Non-pigmented ciliary epithelial cell (primary cell): ENCODE measurements at places on chromosomes 13 and 19.

GRCh38 chr19:17380426-17381138, 3.4 kb upstream of the PLVAP start:
- DNase-seq = no peak

DNA sequence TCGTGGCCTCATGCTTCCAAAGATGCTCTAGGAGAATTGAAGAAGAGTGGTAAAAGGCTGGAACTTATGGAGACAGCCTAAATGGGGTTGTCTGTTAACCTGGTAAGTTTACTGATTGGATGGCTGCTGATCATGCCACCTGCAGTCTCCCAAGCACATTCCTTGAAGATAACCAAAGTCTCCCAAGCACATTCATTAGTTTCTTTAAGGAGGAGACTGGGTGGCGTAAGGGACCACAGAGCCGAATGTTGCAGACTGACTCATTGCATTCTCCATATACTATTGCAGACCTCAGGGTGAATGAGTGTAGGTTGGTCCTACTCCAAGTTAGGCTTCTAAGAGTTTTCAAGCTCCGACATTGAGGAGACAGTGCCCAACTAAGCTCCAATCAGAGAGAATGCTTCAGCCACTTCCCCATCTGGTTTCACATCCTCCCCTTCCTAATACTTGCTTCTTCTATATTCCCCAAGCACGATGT, at the start of gene IGFL3:
IGFL3 (minus strand) TSS at position 51 of the 478 bp plus-strand sequence; CDS start at position 12, 39 bp downstream.
- no peak for DNase-seq

DNA sequence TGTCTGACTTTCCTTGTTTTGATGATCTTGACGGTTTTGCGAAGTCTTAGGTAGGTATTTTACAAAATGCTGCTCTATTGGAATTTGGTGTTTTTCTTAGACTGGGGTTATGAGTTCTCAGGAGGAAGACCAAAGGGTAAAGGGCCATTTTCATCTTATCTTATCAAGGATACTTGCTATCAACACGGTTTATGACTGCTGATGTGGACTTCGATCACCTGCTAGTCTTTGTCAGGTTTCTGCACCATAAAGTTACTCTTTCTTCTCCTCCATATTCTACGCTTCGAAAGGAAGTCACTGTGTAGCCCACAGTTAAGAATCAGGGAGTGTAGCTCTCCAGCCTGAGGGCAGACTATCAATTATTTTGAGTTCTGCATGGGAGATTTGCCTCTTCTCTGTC, 7.4 kb upstream of the CEBPG start:
- no peak for DNase-seq

GRCh38 chr13:68078874-68079273, 848.7 kb upstream of the PCDH9 start:
- DNase-seq = no peak

DNA sequence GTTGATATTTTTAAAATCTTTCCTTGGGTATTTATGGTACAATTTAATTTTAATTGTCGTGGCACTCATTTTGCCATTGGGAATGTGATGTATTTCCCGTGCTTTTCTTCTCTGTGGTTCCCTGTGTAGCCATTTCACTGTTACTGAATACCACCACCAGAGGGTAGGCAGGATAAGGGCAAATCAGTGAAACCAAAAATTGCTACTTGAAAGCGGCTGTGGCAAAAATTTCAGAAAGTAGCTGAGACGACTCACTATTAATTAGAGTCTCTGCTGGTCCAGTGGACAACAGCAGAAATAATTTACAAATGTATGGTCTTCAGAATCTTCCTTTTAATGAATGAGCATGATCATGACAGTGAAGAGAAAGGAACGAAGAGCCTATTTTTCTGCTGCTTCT, 34.4 kb upstream of the MIR17HG start:
- DNase-seq = no peak

- no peak for DNase-seq
These were observed 50.0 kb upstream of the ALOX5AP start for GRCh38 chr13:30685320-30685859.

DNA sequence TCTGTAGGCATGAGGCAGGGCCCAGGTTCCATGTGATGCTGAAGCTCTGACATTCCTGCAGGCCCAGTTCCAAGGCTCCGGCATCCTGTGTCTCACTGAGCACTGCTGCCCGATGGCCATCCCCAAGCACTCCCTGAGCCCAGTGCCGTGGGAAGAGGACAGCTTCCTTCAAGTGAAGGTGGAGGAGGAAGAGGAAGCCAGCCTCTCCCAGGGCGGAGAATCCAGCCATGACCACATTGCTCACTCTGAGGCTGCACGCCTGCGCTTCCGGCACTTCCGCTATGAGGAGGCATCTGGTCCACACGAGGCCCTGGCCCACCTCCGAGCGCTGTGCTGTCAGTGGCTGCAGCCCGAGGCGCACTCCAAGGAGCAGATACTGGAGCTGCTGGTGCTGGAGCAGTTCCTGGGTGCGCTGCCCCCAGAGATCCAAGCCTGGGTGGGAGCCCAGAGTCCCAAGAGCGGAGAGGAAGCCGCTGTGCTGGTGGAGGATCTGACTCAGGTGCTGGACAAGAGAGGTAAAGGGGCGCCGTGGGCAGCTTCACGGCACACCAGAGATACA, 8.0 kb downstream of the ZSCAN22 start:
- DNase-seq = no peak

DNA sequence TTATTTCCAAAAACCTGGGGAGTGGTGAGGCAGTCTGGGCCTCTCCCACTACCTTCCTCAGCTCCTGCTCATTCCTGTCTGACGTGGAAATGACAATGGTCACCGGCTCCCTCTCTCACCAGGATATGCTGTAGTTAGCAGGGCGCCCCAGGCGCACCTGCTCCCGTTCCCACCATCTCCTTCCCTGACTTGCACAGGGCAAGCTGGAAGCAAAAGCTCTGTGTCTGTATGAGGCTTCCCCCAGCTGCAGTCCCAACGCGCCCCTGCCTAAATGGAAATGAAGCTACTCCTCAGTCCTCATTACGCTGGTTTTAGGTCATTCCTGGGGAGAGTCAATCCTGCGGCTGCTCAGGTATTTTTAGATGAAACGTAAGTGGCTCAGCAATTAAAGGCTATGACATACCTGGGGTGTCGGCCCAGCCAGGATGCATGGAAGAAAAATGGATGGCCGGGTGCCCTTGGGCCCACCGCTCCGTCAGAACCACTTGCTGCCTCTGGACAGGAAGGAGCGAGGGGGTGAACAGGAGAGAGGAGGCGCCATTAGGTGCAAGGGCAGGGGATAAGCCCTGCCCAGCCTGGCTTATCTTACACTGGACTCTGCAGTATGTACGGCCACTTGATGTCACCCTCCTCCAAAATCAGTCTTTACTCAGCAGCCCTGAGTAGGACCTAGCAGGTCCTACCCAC, 32.4 kb downstream of the DHRS12 start:
- DNase-seq = no peak

GRCh38 chr19:50657222-50657669, 8.0 kb downstream of the C19orf81 start:
- DNase-seq = no peak

DNA sequence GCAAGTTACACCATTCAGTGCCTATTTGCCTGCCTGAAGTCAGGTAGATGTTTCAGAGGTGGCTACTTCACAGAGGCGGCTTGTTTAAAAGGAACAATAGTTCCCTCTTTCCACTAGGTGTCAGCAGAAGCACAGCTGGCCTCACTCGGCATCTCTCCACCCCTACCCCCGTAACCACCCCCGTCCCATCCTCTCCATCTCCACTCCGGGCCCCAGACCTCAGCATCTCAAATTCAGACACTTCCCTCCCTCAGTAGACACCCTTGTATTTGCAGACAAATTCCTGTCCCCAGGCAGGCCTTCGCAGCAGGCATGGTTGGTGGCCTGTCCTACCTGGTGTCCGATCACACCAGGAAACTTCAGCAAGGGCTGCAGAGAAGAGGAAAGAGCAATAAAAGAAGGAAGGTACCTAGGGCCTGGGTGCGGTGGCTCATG, 9.1 kb upstream of the DPP9 start:
- no peak for DNase-seq

DNA sequence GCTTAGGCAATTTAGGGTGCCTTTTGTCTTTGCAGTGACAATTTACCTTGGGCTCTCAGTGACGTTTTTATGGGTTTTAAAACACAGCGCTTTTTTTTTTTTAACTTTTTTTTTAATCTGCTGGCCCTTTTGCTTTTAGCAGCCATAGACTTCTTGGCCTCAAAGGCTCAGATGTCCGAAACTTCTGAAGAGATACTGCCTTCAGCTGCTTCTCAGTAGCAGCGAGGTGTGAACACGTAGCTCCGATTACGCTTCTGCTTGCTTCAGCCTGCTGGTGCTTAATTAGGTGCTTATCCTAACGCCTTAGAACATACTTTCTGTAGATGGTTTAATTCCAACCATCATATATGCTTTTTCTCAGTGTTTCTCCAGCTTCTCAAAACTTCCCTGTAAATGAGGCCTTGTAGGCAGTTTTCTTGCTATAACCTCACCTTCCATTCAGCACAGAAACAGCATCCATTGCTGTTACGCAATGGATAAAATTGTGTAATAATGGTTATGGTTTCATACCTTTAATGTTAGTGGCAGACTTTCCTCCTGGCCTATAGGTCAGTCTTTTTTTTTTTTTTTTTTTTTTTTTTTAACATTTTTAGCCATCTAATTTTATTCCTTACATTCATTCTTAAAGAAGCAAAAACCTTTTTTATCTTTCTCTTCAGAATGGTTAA, 723.9 kb downstream of the GPC5 start:
- DNase-seq = no peak

- no peak for DNase-seq
These were observed 63.4 kb downstream of the TEX29 start for GRCh38 chr13:111383591-111384440.

DNA sequence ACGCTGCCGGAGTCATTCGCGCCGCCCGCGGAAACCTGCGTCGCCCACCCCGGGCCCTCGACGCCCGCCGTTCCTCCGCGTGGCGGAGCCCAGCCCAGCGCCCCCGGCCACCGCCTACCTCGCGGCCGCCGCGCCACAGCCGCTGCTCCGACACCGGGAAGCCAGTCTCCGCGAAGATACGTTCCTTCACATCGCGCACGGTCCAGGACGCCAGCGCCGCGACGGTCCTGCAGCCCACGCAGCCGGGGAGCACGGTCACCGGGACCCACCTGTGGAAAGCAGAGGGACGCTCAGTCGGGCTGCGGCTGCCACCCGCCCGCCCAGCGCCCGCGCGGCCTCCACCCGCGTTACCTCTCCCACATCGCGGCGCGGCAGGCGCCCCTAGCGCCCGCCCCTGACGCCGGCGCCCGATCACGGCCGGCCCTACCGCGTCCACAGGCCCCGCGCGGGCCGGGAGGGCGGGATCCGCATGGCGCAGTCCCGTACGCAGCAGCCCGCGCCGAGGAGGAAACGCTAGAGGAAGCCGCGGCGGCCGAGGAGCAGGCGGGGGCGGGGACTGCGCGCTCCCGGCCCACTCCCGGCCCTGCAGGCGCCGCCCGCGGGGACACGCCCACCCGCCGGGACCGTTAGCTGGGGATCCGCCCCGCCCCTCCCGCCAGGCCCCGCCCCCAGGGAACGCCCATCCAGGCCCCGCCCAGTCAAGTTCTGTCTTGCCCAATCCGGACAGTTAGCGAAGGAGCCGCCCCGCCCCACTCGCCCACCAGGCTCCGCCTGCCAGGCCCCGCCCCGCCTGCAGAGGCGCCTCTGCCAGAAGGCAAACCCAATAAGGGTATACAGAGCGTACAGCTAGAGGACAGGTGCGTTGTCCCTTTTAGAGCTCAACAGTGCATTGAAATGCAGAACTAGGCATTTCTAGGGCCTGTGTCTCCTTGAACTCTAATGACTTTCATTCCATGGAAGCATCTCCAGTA, 58.2 kb downstream of the SACS start:
- DNase-seq = peak; percentile 64
